NCI-H187 treated with DMSO at 0.1 percent for 48 hours (cell line): ENCODE measurements at places on chromosomes 11 and 22.

- DNase-seq: no peak
Measured at GRCh38 chr11:121802542-121802941, 313.5 kb downstream of the BLID start.

- no peak for DNase-seq
Measured at GRCh38 chr22:41822317-41823057, 10.4 kb upstream of the SREBF2 start.

- peak; percentile 53 for DNase-seq
Measured at GRCh38 chr11:117734601-117735024, 62.4 kb downstream of the DSCAML1 start.

DNA sequence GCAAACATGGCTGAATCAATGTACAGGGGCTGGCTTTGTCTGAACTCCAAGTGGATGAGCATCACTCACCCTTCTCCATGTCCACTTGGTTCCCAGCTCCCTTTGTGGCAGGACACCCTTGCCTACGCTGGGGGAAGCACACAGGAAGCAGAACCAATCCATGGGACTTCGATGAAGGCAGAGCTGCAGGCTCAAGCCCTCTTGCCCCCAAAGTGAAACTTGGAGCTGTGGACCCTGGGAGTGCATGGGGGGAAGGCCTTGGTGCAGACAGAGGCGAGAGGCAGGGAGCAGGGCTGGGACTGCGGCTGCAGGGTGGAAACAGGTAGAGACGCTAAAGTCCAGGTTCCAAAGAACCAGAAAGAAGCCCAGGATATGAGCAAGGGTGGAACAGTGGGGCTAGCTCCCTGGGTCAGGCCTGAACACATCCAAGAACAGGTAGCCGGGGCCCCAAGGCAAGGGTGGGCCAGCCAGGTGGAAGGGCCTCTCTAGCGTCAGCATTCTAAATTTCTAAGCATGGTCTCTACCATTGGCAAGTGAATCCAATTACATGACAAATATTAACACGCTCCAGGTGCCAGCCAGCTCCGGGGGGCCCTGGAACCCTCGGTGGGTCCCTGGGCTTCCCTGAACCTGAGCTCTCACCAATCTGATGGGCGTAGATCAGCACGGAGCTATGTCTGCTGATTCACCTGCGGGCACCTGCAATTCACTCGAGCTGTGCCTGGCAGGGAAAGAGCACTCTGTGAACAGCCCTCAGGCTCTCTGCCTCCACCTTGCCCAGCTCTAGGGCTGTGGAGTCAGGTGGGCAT lies 532.8 kb downstream of the BRD1 start:
- DNase-seq: no peak

DNA sequence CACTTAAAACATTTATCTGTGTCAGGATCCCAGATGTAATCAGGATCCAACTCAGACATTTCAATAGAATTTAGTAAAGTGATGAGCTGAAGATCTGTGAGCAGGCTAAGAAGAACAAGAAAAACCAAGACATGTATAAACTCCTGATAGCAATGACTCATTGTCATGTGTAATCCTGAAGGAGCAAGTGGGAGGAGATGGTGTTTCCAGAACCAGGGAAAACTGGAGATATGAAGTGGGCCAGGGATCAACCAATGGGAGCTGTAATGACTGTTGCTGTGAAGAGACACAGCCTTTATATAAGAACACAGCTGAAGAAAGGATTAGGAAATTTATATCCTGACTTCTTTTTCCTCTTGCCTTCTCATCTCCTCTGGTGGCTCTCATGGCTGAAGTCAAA lies 682.5 kb upstream of the ARHGAP42 start:
- no peak for DNase-seq

GRCh38 chr11:34140149-34140548 lies 34.7 kb downstream of the NAT10 start:
- DNase-seq: no peak

- no peak for DNase-seq
Measured at GRCh38 chr11:7450836-7451235, 34.5 kb upstream of the OLFML1 start.

DNA sequence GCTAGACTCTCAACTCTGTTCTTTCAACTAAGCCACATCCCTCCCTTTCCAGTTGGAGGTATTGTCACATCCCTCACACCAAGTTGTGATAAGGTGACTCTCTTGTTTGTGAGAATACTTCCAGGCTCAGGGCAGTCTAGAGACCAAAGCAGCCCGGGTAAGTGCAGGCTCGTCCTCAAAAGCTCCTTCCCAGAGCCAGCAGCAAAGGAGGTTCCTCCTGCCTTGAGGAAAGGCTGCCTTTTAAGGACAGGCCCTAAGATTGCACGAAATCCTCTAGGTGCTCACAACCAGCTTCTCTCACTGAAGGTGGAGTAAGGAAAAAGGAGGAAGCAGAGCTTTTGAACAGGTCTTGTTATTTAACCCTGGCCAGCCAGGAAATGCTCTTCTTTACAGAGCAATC lies 53.4 kb downstream of the SMCO4 start:
- no peak for DNase-seq

- DNase-seq: no peak
Measured at GRCh38 chr22:43535741-43536140, 123.9 kb downstream of the MPPED1 start.
